ENCODE measurements at places on chromosomes 5 and 9.
A peak's percentile ranks its signal among the peaks of the same experiment; 100 is the strongest.

GRCh38 chr9:78714576-78714975, 417.7 kb downstream of the PSAT1 start:
- DNase-seq: peak; percentile 67

GRCh38 chr5:178304016-178304415, 71.4 kb upstream of the PHYKPL start:
- DNase-seq: no peak

GRCh38 chr5:132961887-132962286, 1.5 kb downstream of the AFF4 start:
- DNase-seq: no peak

- peak; percentile 52 for DNase-seq
Observed at GRCh38 chr9:114472765-114473446, 32.4 kb downstream of the WHRN start.

- no peak for DNase-seq
Observed at GRCh38 chr5:77214151-77214550, 3.7 kb downstream of the PDE8B start.
